ENCODE measurements at places on chromosomes 12 and 14.

GRCh38 chr14:69695322-69696203, 71.4 kb upstream of the SRSF5 start:
- no peak for DNase-seq

DNA sequence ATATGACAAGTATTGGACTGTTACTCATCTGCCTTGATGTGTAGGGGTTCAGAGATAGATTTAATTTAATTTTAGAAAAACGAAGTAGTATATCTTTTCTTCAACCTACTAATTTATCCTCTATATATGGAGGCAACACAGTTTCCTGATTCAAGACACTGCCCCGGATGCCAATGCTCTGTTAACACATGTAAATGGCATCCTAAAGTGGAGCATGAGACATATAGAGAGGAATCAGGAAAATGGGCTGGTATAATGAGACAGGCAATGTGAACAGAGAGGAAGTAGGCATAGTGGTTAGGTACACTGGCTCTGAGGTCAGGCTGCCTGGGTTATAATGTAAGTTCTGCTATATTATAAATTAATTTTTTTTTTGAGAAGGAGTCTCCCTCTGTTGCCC, 85.6 kb downstream of the OTOGL start:
- no peak for DNase-seq

DNA sequence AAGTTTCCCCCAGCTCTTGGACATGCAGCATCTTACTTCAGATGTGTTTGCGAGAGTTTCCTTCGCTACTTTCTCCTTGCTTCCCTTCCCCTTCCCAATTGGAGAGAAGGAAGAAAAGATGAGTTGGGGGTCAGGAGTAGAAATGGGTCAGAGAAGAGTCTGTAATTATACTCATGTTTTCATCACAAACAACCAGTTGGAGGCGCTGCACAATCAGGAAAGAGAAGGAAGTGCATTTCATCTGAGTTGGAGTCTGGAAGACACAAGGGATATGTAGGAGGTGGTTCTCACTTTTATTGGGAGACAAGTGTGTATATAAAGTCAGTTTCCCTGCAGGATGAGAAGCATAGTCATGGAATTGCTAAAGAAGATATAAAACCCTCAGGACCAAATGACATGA, 31.3 kb upstream of the VSX2 start:
- DNase-seq = no peak

DNA sequence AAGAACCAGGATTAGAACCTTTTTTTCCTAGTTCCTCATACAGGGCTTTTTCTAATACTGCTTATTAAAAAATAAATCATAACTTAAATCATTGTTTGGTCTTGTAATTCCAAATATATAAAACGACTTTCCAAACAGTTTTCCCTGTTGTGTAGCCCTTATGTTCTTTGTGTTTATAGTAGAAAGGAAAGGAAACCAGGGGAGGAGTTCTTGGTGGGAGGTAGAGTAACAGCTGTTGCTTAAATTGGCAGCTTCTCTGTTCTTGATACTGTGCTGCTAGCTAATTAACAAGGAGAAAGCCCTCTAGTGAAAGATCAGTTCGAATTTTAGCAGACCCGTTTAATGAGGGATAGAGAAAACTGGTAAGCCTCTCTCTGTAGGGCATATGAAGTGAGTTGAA, 15.0 kb downstream of the SRP54 start:
- DNase-seq = no peak

- DNase-seq = no peak
Observed at GRCh38 chr12:108139454-108139853, 10.4 kb downstream of the WSCD2 start.

Data from upper lobe of left lung (tissue), 6 donors.